ENCODE measurements at places on chromosomes 5 and 9.
A peak's percentile ranks its signal among the peaks of the same experiment; 100 is the strongest.

DNA sequence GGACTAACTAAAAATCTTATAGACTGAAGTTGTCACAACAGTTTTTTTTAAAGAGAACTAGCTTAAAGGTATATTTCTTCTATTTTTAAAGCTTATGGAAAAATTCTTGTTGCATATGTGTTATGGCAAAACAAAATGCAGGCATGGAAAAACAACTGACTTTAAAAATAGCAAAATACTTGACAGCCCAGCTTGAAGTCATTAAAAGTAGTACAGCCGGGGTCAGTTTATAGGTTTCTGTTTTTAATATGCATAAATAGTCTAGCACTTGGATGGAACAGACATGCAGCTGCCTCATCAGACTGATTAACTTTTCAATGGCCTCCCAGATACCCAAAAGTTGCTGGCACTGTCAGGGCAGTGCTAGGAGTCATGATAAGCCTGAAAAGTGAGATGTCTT lies 22.3 kb upstream of the ARL15 start:
- DNase-seq: no peak

- DNase-seq: peak; percentile 17
Measured at GRCh38 chr9:133199648-133200321, 9.3 kb downstream of the OBP2B start.

GRCh38 chr9:94999832-95000231 lies 273.3 kb downstream of the AOPEP start:
- DNase-seq: no peak

GRCh38 chr5:119355244-119355638 lies 578 bp upstream of the TNFAIP8 start:
- no peak for DNase-seq

- no peak for DNase-seq
Measured at GRCh38 chr9:4743131-4743875, 2.3 kb upstream of the AK3 start.

DNA sequence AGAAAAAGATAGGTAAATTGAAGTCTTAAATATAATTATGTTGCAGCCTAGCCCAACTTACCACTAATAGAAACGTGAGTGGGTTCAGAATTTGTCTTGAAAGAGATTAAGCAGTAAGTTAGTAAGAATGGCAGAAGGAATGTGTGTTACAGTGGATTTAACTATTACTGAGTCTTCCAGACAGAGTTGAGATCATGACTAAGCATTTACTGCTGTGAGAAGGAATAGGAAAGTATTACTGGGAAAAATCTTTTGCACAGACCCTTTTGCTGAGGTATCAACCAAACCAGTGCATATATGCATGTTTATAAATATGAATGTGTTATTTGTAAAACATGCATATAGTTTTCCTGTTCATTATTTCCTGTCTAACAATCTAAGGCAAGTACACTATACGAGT lies 112.8 kb upstream of the EFNA5 start:
- no peak for DNase-seq

- no peak for DNase-seq
Measured at GRCh38 chr9:136530461-136531089, 15.3 kb downstream of the NOTCH1 start.

DNA sequence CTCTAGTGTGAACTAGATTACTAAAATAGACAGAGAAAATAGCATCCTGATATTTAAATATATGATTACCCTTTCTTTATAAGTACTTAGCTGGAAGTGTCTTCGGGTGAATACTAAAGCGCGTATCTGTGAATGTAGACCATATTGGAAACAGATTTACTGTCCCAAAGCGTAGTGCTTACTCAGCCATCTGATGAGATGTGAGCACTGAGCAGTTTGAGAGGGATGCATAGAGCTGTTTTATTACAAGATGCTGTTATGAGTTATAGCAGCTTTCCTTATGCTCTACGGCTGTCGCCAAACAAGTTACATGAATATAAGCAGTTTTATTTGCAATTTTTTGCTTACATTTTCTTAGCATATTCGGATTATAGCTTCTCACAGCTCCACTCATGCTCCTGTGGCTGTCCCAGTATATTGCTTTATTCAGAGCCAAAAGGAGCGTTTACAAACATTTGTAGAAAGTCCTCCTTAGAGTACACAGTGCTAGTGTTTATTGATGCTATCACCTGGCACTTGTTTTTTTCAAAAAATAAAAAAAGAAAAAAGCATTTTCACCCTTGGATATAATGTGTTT lies 981.4 kb upstream of the WWC1 start:
- DNase-seq: no peak

GRCh38 chr5:88172847-88173758 lies 95.5 kb downstream of the TMEM161B start:
- no peak for DNase-seq

- no peak for DNase-seq
Measured at GRCh38 chr9:127768698-127769097, 9.8 kb downstream of the SH2D3C start.

GRCh38 chr5:80967500-80968181 lies 7.5 kb downstream of the RASGRF2 start:
- no peak for DNase-seq

GRCh38 chr9:115198001-115198400 lies 80.0 kb upstream of the TNC start:
- no peak for DNase-seq

GRCh38 chr5:135391116-135391868 lies 7.7 kb downstream of the MACROH2A1 start:
- DNase-seq: no peak

DNA sequence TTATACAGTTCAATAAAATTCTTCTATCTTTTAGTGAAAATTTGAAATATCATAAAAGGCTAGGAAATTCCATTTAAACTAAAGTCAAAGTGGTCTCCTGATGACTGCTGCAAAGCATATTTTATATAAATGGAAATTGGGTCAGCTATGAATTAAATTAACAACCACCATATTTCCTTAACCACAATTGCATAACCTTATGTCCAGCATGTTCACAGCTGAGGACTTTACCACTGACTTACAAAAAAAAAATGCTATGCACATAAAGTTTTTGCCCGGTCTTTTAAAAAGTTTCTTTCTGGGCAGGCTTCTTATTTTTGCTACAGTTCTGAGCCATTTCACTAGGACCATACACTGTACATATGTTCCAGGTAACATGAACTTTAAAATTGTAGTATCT lies 208.6 kb upstream of the RGMB start:
- no peak for DNase-seq

GRCh38 chr9:13020146-13021040 lies 245.6 kb downstream of the LURAP1L start:
- no peak for DNase-seq

GRCh38 chr5:179553875-179554274 lies 3.5 kb downstream of the RUFY1 start:
- DNase-seq: no peak

GRCh38 chr5:2204366-2205184 lies 321.9 kb upstream of the IRX4 start:
- no peak for DNase-seq

GRCh38 chr9:108953983-108954574 lies 19.9 kb downstream of the ABITRAM start:
- DNase-seq: no peak

- no peak for DNase-seq
Measured at GRCh38 chr5:119067450-119067849, 3.4 kb upstream of the DMXL1 start.

DNA sequence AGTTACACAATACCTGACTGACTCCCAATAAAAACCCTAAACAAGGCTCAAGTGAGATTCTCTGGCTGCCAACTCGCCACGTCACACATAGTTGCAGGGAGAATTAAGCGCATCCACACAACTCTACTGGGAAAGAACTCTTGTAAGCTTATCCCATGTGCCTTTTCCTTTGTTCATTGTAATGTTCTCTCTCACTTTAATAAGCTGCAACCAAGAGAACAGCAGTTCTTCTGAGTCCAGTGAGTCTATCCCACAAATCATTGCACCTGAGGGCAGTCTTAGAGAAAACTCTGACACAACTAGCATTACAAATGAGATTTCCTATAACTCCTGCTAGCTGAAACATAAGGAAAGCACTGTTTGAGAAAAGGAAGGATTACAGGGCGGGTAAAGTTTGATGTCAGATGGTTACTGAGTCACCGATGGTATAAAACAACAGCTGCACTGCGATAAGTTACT lies 27.4 kb downstream of the CENPK start:
- no peak for DNase-seq

DNA sequence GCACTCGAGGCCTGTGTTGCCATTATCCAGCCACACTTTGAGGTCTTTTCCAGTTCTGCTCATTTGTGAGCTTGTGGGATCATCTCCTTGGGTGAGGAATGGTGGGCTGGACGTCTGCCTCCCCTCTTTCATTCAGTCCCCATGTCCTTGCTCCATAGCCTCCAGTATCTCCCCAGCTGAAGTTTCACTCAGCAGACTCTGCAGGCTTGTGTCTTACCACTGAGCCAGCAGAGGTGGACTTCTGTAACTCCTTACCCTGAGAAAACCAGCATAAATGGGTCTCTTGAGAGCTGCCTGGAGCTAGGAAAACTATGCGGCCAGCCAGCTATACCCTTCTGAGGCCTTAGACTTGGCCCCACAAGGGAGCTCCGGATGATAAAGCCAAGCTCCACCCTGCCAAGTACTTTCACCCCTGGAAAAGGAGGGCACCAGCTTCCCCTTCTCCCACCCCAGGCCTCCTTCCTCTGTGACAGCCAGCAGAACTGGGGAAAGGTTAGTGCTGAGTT lies 12.2 kb downstream of the IRF1 start:
- DNase-seq: no peak

- no peak for DNase-seq
Measured at GRCh38 chr5:78563621-78564020, 85.0 kb downstream of the LHFPL2 start.

- no peak for DNase-seq
Measured at GRCh38 chr5:93022796-93023447, 558.1 kb downstream of the NR2F1-AS1 start.

DNA sequence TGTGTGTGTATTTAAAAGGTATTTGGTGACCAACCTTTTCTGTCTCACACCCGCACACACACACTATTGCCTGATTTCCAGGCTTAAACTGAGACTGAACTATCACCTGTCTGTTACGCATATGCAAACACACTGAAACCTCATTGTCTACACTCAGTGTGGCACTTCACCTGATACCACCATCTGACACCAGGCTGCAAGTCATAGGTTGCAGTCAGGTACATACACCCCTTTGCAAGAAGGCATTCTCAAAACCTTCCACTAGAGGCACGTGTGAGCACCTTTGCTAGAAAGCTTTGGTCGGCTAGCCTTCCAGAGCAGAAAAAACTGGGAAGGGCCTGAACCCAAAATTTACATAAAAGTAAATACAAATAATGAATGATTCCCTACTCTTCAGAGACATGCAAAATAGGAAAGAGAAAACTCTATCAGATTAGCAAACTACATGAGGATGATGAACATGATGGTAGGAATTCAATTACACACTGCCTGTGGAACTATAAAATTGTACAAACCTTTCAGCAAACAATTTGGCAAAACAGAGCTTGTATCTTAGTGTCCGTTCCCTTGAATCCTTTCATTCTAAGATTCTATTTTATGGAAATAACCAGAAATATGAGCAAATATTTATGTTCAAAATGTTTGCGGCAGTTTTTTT lies 5.9 kb upstream of the FOXD1 start:
- no peak for DNase-seq

GRCh38 chr5:116574367-116575325 lies at the start of gene SEMA6A:
Gene SEMA6A, minus strand, starts transcription at chr5:116574823. Its CDS starts 69,879 bp downstream, at chr5:116504944.
- DNase-seq: peak; percentile 60

- DNase-seq: no peak
Measured at GRCh38 chr9:6884101-6884500, 126.3 kb downstream of the KDM4C start.

DNA sequence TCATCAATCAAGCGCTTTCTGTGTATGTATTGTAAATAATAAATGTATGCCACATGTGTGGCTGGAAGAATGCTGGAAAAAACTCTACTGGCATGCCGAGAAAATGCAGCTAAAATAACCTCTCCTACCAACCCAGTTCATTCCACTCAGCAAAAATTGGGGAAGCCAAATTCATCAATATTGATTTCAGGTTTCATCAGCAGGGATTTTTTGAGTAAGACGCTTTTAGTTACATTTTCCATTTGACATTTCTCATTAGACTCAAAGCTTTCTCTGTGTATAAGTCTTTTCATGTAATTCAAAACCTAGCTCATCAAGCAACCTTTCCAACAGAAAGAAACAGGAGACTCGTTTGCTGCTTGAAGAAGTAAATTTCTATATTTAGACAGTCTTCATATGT lies 338.1 kb downstream of the DMRT2 start:
- DNase-seq: no peak

GRCh38 chr5:143405849-143406098 lies 2.3 kb upstream of the NR3C1 start:
- DNase-seq: no peak

- DNase-seq: no peak
Measured at GRCh38 chr5:81728301-81728700, 22.6 kb downstream of the SSBP2 start.

DNA sequence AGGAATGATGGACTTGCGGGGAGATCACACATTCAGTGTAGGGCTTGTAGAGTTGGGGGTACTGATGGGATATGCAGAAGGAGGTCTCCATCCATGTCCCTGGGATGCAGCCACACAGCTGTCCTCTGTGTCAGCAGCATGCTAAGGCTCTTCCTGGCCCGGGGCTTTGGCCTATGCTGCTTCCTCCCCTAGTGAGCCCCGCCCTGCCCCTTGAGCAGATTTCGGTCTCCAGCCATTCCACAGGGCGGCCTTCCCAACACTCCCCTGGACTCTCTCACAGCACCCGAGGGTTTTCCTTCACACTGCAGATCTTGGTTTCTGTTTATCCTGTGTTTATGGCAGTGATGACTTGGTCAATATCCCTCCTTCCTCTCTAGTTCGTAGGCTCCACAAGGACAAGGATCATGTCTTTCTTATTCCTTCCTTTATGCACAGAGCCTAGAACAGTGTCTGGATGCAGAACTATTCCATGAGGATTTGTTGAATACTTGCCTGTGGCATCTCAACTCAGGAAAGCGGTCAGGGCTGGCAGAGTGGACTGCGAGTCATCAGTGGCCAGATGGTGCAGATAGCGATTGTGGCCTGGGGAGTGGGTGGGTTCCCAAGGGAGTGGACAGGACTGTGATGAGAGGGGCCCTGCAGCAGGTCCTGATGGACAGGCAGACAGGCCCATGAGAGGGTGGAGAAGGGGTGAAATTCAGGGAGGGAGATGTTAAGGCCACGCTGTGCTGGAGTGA lies 114.2 kb downstream of the RGS3 start:
- DNase-seq: no peak

GRCh38 chr5:154138701-154139100 lies 51.8 kb upstream of the GALNT10 start:
- DNase-seq: no peak

GRCh38 chr9:69805962-69806515 lies 14.6 kb upstream of the CFAP95 start:
- no peak for DNase-seq
